ENCODE measurements at places on chromosomes 12 and 14. TPM values are rescaled to one million over a fixed set of nuclear protein-coding genes. Genes with fewer than 3 reads are reported as not detected.

DNA sequence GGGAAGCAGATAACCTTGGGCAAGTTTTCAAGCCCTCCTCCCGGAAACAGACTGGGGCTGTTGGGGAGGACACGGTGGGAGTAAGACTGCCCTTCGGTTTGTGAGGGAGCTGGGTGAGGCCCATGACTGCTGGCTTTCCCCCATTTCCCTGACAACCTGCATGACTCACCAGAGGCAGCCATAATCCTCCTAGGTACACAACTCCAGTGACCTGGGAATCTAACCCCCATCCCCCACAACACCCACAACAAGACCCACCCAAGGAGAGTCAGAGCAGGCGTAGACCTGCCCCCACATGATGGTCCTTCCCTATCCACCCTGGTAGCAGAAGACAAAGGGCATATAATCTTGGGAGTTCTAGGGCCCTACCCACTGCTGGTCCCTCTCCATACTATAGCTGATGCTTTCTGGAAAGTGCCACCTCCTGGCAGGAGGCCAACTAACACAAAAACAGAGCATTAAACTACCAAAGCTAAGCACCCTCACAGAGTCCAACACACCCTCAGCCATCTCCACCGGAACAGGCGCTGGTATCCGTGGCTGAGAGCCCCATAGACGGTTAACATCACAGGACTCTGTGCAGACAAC is 14.8 kb downstream of the DDX24 start:
- H3K36me3 ChIP-seq = no peaks in the 10 kb centered on the region
- no peak overlapping the region for H3K4me3 ChIP-seq
- H3K27ac ChIP-seq = no peak overlapping the region
- H3K4me1 ChIP-seq = no peaks in the 10 kb centered on the region

TAS2R46 gene
- 0.24 TPM for polyA plus RNA-seq

DNA sequence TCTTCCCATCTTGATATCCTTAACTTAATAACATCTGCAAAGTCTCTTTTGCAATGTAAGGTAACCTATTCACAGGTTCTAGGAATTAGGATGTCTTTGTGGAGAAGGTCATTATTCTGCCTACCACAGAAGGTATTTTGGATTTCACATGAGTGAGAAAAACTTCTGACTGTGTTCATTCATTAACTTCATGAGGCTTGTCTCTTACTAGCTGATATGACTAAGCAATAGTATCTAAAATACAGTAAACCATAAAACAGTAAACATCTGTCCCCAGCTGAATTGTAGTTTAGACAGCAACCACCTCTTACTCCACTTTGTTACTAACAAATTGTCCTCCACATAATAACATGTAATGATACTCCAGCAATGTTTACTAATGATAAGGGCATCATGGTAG is 198.1 kb downstream of the SEC23A start:
- H3K4me1 ChIP-seq = no peaks in the 10 kb centered on the region
- no peaks in the 10 kb centered on the region for H3K27me3 ChIP-seq
- no peak overlapping the region for H3K4me3 ChIP-seq
- DNase-seq = no peak
- H3K27ac ChIP-seq = no peak overlapping the region

DNA sequence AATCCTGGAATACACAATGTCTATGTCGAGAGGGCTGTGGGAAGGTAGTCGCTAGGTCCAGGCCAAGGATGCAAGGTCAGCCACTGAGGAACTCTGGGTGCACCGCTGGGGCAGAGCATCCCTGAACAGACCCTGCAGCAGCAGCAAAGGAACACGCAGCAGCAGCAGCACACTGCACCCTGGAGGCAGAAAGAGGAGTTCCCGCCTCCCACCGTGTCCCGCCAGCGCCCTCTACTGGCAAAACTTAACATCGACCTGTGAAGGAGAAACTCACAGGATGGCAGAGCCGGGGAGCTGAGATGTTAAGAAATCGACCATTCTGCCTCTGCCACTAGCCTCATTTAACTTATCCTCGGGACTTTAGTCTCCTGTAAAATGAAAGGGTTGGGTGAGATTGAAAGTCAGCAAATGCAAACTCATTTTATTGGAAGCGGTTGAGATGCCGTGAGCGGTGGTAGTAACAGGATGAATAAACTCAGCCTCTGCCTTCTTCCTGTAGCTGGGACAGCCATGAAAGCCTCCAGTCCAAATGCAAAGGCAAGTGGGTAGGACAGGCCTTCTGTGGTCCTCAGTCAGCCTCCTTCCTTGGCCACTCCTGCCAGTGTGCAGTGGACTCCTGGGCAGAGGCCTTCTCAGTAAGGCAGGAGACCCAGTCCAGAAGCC is 45.6 kb downstream of the STAB2 start:
- H3K27ac ChIP-seq = no peak overlapping the region
- no peak overlapping the region for H3K4me3 ChIP-seq
- peaks cover 3% of the 10 kb centered on the region for H3K4me1 ChIP-seq
- DNase-seq = peak; percentile 51

DNA sequence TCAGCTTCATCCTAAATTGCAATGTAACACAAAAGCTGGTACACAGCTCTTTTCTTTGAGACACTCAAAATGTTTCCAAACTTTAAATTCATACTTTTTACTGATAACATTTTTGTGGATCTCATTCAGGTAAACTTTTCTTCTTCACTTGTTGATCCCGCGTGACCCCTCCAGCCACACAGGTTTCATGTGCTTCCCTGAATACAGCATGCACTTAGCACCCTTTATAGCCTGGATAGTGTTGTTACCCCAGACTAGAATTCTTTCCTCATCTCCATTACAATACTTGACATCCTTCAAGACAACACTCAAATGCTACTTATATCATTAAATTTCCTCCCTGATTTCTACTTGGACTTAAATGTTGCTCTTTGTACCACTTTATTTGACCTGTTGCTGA is 373.4 kb downstream of the RAD51B start:
- no peaks in the 10 kb centered on the region for H3K27me3 ChIP-seq
- H3K36me3 ChIP-seq = no peaks in the 10 kb centered on the region
- no peak overlapping the region for H3K4me3 ChIP-seq
- H3K27ac ChIP-seq = peak overlapping the region; percentile 78

Measured in small intestine (tissue), 16 donors.